Brain (organoid and tissue), 16 donors: ENCODE measurements at places on chromosomes 6 and 20. TPM values are rescaled to one million over a fixed set of nuclear protein-coding genes. Genes with fewer than 3 reads are reported as not detected.

The ZNF334 gene
- polyA plus RNA-seq = 2.2 TPM

- DNase-seq = no peak
These were observed 67.0 kb upstream of the SMIM29 start for GRCh38 chr6:34315780-34316179.

GRCh38 chr6:15232836-15233510 is 12.9 kb upstream of the JARID2 start:
- no peak for DNase-seq

DNA sequence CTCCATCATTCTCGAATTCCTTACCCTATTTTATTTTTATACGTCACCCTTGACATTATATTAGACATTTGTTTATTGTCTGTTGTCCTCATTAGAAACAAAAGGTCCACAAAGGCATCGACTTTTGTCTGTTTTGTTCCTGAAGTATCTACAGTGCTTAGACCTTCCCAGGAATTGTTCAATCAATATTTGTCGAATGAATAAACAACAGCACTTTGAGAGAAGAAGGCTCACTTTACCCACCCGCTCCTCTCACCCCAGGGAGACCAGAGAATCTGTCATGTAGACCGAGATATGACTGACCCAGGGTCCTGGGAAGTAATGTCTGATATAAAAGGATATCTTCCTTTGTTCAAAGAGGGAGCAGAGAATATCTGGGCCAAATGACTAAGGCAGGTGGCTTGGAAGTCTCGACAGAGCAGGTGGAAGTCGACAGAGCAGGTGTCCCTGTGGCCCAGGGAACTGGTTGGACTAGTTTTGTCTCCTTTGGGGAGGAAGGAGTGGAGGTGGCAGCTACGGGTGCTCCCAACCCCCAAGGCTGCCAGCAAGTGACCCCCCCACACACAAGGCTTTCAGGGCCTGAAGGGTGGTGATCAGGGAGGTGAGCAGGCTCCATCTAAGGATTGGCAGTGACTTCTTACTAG is 14.8 kb upstream of the CHMP4B start:
- no peak for DNase-seq

- DNase-seq = no peak
These were observed 141.9 kb upstream of the NEDD9 start for GRCh38 chr6:11374036-11375010.

- no peak for DNase-seq
These were observed 11.5 kb downstream of the ITPR3 start for GRCh38 chr6:33632558-33633039.
